ENCODE measurements at places on chromosomes 1 and 21.

GRCh38 chr1:17229379-17229778 is 19.5 kb upstream of the PADI3 start:
- DNase-seq = no peak

GRCh38 chr1:32863881-32864245 is 6.8 kb downstream of the FNDC5 start:
- no peak for DNase-seq

DNA sequence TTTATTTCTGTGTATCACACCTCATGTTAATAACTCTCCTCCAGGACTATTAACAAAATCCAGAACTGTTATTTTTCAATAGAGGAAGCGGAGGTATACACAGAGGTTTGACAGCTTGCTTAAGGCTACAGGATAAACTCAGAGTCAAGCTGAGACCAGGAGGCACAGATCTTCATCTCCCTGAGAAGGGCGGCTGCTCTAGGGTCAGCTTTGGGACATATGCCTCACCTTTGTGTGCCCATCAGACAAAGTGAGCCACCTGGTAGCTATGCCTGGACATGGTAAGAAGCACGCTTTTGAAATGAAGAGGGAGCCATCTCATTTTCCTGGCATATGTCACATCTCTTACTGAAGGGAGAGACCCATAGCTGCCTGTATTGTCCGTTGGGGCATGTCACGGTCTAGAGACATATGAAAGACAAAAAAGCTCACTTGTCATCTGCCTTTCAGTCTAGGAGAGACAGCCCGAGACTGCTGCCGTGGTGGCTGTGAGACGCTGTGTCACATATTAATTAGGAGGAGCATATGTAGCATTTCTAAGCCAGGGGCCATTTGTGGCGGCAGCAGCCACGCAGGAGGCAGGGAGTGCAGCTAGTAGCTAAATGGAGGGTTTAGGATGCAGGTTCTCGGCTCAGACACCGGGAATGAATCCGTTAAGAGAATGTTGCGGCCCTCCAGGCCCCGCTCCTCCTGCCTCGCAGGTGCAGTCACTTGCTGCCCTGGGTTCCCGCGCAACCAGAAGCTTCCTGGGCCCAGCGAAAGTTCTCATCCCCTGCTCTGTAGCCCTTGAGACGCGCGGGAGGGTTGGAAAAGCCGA is 161.3 kb upstream of the C1orf21 start:
- DNase-seq = no peak

GRCh38 chr1:46062651-46063319 is 69.6 kb downstream of the PIK3R3 start:
- no peak for DNase-seq

- DNase-seq = no peak
Measured at GRCh38 chr21:40841524-40842196, 5.3 kb downstream of the DSCAM start.

DNA sequence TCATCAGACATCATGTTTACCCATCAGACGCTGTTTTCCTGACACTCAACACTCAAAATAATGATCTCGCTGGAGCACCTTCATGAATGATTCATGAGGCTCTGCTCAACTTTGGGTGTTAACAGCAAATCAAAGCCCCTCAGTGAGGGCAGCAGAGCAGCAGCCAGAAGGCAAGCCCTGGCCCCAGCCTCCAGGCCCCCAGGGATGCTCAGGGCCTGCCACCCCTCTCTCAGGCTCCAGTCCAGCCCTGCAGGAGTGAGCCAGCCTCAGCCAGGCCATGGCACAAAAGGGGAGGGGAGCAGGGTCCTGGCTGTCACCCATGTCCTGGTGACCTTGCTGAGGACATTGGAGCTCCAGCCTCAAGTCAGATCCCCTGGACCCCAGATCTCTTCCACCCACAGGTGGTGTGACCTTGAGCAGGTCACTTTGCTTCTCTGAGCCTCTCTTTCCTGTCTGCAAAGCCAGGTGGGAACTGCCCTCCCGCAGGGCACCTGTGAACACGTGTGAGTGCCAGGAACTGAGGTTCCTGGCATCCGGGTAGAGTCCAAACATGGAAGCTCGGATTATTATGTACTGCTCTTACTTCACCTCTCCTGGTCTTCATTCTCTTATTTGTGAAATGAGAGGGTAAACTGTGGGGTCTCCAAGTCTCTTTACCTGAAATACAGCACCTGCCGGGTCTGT is 161.6 kb upstream of the VAMP3 start:
- DNase-seq = no peak

GRCh38 chr1:51863384-51863783 is 15.1 kb downstream of the NRDC start:
- DNase-seq = no peak

GRCh38 chr1:52706136-52706670 is 8.1 kb upstream of the COA7 start:
- no peak for DNase-seq

GRCh38 chr1:51643362-51643761 is 26.5 kb downstream of the OSBPL9 start:
- DNase-seq = no peak

GRCh38 chr1:93552741-93553455 is 105.0 kb downstream of the FNBP1L start:
- DNase-seq = no peak

GRCh38 chr1:157113106-157113505 is 13.5 kb upstream of the ETV3L start:
- DNase-seq = no peak
